ENCODE measurements at places on chromosomes 1 and 21.

DNA sequence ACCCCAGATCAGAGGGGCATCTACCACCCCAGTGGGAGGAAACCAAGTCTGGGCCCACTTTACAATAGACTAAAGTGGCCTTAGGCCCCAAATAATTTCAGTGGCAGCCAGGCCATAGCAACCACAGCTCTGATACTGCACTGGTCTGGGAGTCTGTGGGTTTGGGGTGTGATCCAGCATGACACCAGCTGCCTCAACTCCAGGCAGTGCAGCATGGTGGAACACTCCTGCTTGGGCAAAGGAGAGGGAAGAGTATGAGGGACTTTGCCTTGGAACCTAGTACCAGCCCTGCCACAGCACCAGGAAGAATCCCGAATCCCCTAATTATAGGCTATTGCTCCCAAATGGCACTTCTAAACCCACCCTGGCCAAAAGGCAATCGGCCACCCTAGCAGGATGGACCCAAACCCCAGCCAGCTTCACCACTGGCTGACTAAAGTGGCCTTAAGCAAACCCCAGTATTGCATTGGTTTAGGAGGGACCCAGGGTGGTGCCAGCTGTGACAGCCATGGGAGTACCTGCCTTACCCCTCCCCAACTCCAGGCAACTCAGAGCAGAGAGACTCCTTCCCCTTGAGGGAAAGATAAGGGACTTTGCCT is 47.1 kb downstream of the PACC1 start:
- no peak for DNase-seq

- DNase-seq, result no peak
Measured at GRCh38 chr1:70487910-70488665, 77.0 kb downstream of the CTH start.

DNA sequence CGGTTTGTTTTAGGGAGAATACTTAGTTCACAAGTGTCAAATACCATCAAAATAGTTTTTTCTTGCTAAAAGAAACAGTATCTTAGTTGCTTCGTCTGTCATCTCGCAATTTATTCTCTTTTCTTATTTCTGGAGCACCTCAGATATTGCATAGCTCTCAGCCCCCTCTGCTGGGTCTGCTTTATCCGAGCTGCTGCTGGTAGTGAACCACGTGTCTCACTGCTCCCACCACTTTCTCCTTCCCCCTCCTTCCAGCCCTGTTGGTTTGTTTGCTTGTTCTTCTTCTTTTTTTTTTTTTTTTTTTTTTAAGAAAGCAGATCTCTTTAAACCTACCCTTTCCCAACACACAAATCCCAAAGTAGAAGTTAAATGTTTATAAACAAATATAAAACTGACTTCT is 170.8 kb downstream of the EDEM3 start:
- no peak for DNase-seq

DNA sequence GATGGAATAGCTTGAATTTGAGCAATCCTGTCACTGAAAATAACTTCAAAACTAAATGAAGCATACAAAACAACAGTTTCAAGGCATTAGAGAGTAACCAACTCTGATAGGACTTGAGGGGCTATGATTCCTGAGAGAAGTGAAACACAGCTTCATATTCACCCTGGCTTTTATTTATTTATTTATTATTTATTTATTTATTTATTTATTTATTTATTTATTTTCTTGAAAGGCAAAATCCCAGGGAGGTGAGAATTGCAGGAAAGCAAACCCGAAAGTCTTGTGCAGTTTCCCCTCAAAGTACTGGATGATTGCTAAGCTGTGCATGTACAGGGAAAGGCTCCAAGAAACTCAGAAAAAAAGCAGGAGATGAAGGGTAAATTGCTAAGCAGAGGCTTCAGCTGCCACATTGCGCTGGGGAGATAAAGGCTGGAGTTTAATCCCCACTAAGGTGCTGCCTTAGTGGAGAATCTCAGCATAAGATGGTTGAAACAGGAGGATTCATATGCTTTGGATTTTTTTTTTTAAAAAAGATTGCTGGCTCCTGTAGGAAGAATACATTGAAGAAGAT is 72.9 kb upstream of the COL24A1 start:
- no peak for DNase-seq

DNA sequence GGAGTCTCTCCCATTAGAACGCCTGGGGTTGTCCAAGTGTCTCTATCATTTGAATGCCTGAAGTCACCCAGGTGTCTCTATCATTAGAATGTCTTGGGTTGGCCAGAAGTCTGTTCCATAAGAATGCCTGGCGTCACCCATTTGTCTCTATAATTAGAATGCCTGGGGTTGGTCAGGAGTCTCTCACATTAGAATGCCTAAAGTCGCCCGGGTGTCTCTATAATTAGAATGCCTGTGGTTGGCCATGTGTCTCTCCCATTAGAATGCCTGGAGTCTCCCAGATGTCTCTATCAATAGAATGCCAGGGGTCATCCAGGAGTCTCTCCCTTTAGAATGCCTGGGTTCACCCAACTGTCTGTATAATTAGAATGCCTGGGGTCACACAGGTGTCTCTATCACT is 54.5 kb downstream of the RNF187 start:
- DNase-seq, result no peak

DNA sequence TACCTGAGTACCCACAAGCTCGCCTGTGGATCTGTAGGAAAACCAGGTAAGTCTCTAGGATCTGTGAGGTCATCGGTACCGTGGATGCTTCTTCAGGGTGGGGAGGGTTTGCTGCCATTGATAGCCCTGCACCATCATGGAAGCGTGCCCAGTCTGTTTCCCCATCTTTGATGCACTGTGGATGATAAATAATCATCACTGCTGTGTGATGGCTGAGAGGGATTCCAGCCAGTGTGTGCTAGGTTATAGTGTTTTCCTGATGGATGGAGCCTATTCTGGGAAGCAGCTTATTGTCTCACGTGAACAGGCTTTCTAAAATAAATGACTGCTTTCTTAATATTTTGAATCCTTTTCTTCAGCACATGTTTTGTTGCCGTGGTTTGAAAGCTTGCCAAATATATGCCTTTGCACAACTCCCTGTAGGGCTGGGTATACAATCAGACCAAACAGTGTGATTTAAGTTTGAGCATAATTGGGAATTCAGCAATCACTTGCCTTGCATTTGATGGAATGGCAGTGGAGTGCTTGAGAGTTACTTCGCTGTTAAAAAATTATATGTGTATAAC is 113.8 kb downstream of the CAMTA1 start:
- DNase-seq, result no peak

DNA sequence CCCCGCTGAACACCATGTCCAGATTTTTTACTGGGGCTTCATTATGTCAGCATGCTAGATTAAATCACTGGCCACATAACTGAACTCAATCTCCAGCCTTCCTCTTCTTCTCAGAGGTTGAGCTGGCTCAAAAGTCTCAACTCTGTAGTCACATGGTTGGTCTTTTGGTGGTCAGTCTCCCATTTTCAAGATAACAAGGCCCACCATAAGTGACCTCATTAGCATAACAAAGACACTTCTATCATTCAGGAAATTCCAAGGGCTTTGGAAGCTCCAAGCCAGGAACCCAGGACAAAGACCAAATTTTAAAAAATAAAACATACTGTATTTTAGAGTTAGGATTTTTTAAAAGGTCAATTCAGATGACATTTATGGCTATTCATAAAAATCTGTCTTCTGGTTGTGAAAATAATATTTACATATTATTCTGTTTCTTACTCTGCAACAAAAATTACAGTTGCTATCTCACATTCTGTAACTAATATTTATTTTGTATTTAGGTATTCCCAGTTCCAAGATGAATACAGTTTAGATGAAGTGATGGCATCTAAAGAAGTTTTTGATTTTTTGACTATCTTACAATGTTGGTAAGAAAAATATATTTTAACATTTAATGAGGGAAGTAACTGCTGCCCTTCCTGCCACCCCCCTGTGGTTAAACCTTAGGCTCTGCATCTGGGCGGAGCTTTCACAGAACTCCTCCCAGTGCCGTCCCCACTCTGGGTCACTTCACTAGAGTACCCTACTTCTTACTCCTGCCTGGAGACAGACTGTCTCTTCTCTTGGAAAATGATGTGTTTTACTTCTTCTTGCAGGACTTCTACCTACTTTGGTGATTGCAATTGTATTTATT is 49.3 kb downstream of the SCP2 start:
- DNase-seq, result no peak

GRCh38 chr1:55355549-55355948 is 140.4 kb upstream of the USP24 start:
- no peak for DNase-seq

DNA sequence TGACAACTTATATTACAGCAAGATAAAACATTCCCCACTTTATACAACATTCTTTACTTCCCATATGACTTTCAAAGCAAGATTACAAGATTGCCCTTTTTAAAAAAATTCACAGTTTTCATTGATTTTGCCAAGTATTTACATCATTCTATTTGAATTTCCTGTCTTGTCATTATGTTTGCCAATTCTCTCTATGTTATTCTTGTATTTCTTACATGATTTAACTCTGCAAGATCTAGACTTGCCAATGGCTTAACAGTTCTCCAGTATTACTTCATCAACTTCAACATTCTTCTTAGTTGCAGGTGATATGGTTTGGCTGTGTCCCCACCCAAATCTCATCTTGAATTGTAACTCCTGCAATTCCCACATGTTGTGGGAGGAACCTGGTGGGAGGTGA is 31.6 kb downstream of the FMO4 start:
- no peak for DNase-seq

DNA sequence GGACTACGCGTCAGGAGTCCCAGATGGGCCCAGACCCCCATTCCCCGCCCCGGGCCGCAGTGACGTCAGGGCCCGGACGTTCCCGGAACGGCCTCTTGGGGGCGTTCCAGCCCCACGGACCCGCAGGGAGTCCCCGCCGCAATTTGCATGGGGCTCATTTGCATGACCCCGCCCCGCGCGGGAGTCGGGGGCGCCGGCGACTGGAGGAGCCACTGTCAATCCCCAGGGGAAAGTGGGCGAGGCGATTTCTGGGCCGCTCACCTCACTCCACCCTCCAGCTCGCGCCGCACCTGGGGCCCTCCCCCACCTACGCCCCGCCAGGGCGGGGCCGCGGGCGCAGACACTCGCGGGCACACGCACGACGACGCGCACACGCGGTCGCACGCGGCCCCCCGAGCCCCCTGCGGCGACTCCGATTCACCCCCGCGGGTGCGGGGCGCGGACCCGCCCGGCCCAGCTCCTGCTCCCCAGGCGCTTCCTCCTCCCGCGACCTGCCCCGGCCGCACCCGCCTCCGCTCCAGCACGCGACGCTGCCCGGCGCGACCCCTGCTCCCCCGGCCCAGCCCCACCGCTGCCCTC is 13.2 kb downstream of the AGRN start:
- peak; percentile 60 for DNase-seq

DNA sequence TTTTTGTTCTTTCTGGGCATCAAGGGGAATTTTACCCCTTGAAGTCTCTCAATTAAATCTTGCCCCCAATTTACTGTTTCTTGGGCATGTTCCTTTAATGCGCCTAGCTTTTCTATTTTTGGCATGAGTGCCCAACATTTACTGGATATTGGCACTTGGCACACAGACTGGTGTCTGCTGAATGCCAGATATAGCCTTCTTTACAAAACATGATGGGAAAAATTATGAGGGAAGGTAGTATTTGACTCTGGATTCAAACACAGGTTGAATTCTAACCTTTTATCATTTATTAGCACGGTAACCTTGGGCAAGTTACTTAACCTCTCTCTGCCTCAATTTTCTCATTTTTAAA is 88.3 kb upstream of the GPR52 start:
- no peak for DNase-seq

All from amygdala (tissue), 56 donors.